ENCODE measurements at places on chromosomes 12 and 14.

DNA sequence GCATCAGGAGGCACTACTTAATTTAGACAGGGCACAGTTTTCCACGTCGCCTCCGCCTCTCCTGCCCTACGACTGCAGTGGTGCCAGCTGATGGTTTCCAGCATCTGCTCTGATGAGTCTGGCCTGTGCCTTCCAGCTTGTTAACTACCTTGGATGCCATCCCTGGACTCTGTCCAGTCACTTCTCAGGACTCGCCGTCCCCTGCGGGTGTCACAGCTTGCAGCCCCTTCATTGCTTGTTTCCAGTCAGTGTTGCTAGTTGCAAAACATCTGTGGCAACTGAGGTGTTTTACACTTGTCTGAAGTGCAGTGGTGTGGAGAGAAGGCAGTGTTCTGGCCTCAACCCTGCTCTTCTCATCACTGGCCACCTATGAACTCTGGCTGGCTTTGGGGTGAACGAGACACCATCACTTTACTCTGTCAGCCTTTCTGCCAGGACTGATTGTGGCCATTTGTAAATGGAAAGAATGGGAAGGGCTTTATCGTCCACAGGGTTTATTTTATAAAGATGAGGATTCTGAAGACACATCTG, 8.3 kb downstream of the ADGRD1 start:
- no peak for DNase-seq

- no peak for DNase-seq
Measured at GRCh38 chr14:21749306-21749868, 75.8 kb upstream of the OR4E1 start.

GRCh38 chr14:77158882-77159255, 17.3 kb upstream of the ZDHHC22 start:
- no peak for DNase-seq

GRCh38 chr14:97388408-97388807, 591.2 kb downstream of the VRK1 start:
- no peak for DNase-seq

GRCh38 chr14:25411781-25412757, 362.1 kb upstream of the STXBP6 start:
- no peak for DNase-seq

GRCh38 chr12:88868050-88868449, 287.8 kb upstream of the KITLG start:
- no peak for DNase-seq

DNA sequence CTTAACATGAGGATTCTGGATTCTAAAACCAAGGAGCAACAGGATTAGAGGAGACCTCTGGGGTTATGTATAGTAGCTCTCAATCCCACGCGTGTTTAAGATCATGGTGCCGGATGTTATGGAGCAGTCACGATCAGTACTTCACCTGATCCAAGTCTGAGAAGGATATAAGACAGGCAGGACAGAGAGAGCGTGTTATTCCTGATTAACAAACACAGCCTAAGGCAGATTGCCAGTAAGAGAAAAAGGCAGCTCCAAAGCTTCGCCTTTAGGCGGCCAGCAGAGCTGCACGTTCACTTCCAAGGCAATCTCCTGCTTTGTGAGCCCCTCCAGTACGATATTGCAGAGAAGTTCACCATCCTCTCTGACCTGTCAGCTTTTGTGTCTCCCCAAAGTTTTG, 5.5 kb downstream of the SETD3 start:
- no peak for DNase-seq

- DNase-seq = no peak
Measured at GRCh38 chr14:89373185-89373584, 43.8 kb downstream of the FOXN3 start.

DNA sequence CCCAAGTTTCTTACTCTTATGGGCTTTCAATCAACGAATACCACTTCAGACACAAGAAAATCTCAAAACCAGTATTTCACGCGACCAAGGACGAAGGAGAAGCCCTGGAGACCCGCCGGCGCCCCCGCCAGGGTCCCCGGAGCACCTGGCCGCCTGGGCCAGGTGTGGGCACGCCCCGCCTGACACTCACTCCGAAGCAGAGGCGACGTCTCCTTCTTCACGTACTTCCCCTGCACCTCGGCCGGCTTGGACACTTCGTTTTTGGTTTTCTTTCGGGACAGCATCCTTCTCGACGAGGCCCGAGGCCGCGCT, 466 bp downstream of the SAV1 start:
- no peak for DNase-seq

- DNase-seq = no peak
Measured at GRCh38 chr12:114319422-114319821, 86.5 kb downstream of the TBX5 start.

DNA sequence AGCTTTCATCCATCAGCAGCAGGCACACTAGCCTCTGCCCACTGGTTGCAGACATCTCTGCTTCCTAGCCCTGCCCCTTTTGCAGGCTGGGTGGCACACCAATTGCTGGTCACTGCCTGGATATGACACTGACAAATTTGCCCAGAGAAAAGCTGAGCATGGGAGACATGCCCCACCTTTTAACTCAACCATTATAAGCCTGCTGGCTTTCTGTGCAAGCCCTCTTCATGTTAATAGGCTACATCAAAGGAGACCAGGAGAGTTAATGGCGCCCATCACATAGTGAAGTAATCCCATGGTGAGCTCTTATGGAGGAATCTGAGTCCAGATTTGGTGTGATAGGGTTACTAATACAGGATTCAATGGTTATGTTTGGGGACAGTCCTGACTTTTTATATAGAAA, 139.2 kb downstream of the KICS2 start:
- DNase-seq = no peak

GRCh38 chr14:53035336-53036210, 84.7 kb upstream of the FERMT2 start:
- no peak for DNase-seq

GRCh38 chr14:42140831-42141279, 534.2 kb downstream of the LRFN5 start:
- no peak for DNase-seq

Measured in right renal cortex interstitium (tissue), 3 donors.